ENCODE measurements at places on chromosomes 7 and 10.

DNA sequence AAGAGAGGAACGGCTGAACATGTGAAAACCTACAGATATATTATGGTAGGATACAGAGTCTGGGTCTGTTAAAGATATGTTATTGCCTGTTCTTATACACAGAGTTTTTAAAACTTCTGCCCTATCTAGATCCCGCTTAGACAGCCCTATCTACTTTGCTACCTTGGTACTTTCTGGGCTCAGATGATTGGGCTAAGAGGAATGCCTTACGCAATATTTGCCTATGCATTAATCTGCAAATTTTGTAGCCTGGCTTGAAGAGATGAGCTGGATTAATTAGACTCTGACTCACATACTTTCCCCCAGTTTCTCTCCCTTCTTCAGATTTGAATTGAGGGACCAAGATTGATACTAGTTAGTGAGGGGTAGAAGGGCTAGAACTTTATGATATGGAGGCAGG, 33.6 kb upstream of the A1CF start:
- no peak for DNase-seq

DNA sequence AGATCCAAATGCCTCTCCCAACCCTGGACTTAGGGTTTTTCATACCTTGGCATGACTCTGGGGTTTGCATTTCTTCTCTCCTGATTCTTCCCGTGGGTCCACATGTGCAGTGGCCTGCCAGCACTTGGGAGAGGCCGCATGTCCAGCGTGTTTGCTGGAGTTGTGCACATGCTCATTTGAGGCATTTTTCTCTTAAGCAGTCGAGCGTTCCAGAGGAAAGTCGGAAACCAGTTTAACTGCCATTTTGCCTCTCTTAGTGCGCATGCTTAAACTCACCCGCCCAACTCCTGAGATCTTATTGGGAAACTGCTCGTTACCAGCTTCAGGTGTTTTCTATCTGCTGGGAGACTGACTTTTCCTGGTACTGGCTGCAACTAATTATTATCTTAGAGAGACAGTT, 888.4 kb upstream of the PHF14 start:
- no peak for DNase-seq

- DNase-seq: no peak
Measured at GRCh38 chr7:139682136-139683013, 95.4 kb downstream of the HIPK2 start.

DNA sequence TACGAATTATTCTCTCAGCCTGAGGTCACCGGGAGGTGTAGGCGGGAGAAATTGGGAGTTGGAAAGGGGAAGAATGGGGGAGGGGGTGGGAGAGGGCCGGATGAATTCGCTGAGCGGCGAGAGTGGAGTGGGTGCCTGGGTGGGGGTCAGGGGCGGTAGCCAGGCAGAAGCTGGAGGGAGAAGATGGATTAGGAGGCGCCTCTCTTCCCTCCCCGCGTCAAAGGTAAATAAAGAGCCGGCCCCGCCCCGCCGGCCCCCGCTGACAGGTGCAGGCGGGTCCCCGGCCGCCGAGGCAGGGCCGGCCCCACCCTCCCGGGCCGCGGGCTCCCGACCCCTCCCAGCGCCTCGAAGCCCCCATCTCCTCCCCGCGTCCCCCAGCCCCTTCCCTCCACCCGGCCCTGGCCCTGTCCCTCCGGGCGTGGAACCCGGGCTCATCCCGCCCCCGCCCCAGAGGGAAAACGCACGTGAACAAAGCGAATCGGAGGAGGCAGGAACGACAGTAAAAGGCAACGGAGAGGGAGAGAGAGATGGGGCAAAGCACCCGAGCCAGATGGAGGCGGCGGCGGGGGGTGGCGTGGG, 872 bp downstream of the FAM131B start:
- no peak for DNase-seq

DNA sequence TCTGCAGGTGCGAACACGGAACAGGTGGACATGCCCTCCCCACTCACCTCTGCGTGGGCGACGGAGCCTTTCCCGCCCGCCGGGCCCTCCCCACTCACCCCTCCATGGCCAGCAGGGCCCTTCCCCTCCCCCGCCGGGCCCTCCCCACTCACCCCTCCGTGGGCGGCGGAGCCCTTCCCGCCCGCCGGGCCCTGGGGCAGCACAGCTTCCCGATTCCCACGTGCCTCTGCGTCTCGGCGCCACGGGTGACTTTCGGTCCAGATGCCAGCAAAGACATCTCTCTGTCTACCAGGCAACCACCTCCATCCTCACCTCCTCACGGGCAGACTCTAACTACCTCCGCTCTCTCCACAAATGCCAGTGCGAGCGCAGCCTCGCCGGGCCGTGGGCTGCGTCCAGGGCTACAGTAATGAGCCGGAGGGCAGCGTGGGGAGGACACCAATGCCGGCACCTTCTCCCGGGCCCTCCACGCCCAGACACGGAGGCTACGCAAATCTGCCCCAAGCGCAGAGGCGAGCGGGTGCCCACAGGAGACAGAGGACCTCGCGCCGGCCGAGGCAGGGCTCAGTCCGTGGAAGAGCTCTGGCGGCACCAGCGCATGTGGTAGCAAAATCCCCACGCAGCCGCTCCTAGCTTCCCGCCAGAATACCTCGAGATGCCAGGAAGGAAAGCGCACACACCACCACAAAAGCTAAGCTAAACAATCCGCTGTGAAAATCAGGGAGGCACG, 21.8 kb downstream of the GPER1 start:
- DNase-seq: no peak

DNA sequence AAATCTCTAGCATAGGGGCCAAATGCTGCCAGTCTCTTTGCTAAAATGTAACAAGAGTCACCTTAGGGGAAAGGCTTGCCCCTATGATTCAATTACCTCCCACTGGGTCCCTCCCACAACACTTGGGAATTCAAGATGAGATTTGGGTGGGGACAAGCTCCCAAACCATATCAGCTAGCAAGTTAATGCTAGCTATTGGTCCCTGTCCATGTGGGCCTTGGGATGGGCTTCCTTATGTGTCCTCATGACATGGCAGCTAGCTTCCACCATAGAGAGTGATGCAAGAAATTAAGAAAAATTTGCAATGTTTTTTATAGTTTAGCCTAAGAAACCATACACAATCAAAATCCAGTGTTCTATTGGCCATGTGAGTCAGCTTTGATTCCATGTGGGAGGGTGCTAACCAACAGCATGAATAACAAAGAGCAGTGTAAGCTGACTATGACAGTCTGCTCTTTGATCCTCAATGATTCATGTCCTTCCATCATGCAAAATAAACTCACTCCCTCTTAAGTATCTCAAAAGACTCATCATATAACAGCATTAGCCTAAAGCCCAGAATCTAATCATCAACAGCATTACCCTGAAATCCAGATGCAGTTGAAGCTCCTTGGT, 21.7 kb upstream of the ZNF365 start:
- DNase-seq: no peak

GRCh38 chr10:69896606-69897231, 95.0 kb downstream of the COL13A1 start:
- DNase-seq: no peak

GRCh38 chr7:105840981-105841749, 35.2 kb downstream of the ATXN7L1 start:
- no peak for DNase-seq

- no peak for DNase-seq
Measured at GRCh38 chr7:75531359-75531821, 39.3 kb downstream of the SPDYE5 start.

- DNase-seq: no peak
Measured at GRCh38 chr10:80165173-80165572, 32.6 kb downstream of the PLAC9 start.

GRCh38 chr7:125409921-125410320, 480.3 kb upstream of the POT1 start:
- no peak for DNase-seq

- no peak for DNase-seq
Measured at GRCh38 chr7:55409482-55410225, 44.5 kb downstream of the LANCL2 start.

GRCh38 chr7:28301148-28301641, 111.1 kb upstream of the CREB5 start:
- DNase-seq: no peak

DNA sequence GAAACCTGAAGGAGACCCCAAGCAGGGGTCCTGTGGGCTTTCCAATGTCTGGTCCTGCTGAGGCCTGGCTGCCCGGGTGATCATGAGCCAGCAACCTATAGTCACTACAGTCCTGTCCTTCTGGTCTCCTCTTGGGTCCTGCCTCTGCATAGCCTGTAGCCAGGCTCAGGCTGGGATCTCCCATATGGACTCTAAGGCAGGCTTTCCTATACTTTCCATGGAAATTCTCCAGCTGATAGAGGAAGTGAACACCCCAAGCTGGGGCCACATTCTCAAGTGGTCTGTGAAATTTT, 26.4 kb downstream of the ANXA8 start:
- no peak for DNase-seq

GRCh38 chr10:13732465-13732881, 145.7 kb downstream of the PRPF18 start:
- no peak for DNase-seq

DNA sequence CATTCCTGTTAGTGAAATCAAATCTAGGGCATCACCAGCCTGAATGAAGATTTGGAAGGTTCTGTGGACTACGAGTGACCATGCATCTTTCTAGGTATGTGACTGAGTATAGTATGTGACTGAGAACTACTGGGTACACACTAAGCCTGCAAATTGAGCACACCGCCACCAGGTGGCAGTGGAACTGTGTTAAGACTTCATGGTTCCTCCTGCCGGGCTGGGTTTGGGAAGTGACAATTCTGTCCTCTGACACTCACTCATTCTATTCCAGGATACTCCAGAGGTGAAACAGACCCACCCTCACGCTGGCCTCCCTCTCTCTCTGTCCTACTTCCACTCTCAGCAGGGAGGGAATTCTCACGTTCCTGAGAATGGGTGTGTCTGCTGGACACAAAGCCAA, 84.0 kb upstream of the TMEM248 start:
- DNase-seq: no peak

DNA sequence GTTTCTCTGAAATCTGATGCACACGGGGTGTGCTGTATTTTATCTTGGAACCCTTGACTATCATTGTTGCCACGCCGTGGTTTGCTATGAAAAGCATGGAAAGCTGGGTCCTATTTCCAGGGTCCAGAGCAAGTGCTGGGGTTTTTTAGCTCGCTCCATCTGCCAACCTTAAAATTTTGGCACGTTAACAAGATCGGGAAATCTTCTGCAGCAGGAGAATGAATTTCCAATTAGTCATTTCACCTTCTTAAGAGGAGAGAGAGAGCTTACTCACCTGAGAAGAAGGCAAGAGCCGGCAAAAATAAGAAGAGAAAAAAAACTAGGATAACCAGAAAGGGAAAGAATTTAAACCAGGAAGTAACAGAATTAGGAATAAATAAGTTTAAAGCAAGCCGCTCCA, 223.6 kb upstream of the CELF2 start:
- no peak for DNase-seq

GRCh38 chr7:33998476-33998875, 93.1 kb downstream of the BMPER start:
- DNase-seq: no peak

- no peak for DNase-seq
Measured at GRCh38 chr10:77582710-77583115, 54.9 kb downstream of the KCNMA1 start.

All from stimulated activated CD4-positive, alpha-beta T cell treated with anti-CD3 and anti-CD28 coated beads, Interleukin-15, amount 100 ng/mL, for 1 hour (primary cell).